Jurkat, Clone E6-1 (cell line): ENCODE measurements at places on chromosomes 7 and 10.

DNA sequence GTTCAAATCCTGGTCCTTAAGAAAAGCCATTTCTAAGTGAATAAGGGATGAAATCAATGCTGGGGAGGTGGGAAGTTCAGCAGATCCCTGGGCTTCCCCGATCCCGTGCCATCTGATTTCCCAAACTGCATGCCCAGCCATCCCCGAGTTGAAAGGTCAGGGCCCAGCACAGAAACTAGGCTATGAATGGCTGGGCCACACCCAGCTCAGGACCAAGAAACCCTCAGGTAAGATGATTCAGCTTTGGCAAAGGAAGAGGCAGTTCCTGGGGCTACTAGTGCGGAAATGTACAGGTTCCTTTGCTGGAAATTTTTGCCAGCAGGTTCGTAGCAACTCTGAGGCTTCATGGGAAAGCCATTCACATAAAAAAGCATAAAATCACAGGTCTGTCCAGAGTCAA lies 182.7 kb downstream of the FAM107B start:
- no peak for DNase-seq

DNA sequence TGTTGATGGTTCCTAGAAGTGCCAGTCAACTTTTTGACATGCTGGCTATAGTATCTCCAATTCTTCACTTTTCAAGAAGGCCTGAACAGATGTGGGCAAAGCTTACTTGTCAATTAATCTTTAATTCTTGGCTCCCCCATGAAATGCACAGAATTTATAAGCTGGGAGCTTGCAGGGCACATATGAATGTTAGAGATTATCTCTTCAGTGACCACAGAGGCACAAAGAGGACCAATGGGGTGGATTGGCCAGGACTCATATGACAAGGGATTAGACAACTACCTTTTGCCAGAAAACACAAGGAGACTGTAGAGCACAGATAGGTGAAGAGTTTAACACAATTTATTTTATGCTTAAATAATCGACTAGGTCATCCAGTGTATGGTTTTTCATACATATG lies 121.7 kb upstream of the CCDC6 start:
- DNase-seq: no peak

DNA sequence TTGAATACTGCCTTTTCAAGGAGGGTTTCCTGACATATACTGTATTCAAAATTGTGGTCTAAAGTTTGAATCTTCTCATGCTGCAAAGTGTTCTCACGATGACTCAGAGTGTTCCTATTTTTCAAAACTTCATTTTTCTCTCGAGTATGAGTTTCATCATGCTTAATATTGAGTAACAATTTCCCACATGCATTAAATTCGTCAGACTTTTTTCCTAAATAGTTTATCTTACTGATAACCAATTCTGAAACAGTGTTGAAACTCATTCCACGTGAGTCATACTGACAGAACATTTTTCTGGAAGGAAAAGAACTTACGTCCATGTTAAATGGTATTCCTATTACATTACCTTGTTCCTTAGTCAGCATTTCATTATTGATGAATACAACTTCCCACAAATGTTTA lies 44.1 kb downstream of the ZNF33B start:
- no peak for DNase-seq

GRCh38 chr7:105972276-105972675 lies 9.2 kb downstream of the CDHR3 start:
- DNase-seq: no peak

GRCh38 chr7:95950698-95951097 lies 178.3 kb downstream of the DYNC1I1 start:
- no peak for DNase-seq

DNA sequence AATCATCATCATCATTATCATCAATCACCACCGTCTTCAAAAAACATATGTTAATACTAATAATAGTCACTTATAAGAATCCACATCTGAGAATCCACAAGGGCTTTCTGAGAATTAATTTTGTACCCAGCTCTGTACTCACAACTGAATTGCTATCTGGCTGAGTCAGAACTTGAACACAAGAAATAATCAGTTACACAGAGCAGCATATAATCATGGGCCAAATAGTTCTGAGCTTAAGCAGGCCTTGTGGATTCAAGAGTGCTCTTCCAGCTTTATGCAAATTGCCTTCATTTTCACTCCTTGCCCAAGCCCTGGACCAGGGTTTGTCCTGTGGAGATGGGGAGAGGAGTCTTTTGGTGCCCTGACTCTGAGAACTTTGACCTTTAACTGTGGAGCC lies 304.5 kb downstream of the ZNF248 start:
- DNase-seq: no peak

DNA sequence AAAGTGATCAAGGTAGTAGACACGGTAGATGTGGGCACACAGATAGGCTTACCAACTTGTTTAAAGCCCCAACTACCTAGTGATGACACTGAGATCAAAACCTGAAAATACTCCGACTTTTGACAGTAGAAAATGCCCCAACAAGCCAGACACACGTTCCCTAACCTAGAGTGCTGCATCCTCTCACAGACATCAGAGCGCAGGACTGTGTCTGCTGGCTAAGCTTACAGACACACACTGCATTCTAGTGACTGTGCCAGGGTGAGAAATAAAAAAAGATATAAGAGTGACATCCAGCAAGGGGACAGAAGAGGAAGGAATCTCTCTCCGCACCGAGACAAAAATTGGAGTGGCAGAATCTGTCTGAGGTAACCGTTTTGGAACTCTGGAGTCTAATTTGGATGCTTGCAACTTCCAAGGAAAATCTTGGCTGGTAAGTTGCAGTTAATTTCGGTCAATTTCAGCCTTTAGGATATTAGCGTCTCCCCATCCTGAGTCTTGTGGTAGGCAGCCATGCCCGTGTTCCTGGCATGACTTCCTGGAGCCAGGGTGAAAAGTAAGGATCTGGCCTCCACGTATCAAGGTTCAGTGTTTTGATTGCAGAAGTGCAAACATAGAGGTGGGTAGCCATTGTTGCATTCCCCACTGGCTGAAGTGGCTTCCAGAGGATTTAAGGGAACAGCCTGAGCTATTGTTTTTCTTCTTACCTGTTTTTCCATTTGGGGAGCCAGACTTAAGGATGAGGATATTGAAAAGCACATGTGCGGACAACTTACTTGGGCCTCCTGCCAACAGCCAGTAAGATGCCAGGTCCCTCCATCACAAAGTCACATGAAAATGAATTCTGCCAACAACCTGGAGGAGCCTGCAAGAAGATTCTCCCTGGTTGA lies 124.1 kb downstream of the SMURF1 start:
- DNase-seq: no peak
